ENCODE measurements at places on chromosomes 6 and 20. TPM values are rescaled to one million over a fixed set of nuclear protein-coding genes. Genes with fewer than 3 reads are reported as not detected.

Gene CENPW
- 30.4 TPM for total RNA-seq

Gene CCDC167
- 71.3 TPM for total RNA-seq

GRCh38 chr6:157763129-157763903, 59.7 kb upstream of the SNX9 start:
- DNase-seq: peak; percentile 65

GRCh38 chr6:167779129-167779992, 47.4 kb upstream of the AFDN start:
- no peak for DNase-seq

Gene IL17A
- total RNA-seq: not detected

DNA sequence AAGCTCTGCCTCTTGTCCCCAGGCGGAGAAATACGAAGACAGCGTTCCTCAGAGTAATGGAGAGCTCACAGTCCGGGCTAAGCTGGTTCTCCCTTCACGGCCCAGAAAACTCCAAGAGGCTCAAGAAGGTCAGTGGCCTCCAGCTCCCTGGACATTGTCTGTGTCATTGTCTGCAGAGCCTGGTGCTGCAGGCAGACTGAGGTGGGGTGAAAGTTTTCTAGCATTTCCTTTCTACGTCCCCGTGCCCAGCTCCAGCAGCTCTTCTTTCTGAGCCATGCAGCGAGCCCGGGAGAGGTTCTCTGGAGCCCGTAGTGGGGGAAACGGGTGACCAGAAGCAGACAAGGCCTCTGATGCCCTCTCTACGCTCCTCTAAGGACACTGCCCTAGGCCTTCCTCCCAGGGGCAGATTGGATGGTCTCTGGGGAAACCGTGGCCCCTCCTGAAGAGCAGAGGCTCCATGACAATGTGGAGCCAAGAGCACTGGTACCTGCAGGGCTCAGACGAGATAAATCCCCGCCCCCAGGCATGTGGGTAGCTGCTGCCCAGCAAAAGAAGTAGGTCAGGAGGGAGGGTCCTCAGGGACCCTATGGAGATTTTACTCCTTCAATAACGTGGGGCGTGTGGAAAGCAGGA, 58.4 kb downstream of the EZR start:
- no peak for DNase-seq

Gene FAM162B
- total RNA-seq: 0.26 TPM

Gene ADGB
- not detected for total RNA-seq

- DNase-seq: no peak
These were observed 165.7 kb downstream of the MTFR2 start for GRCh38 chr6:136084403-136084802.
